ENCODE measurements at places on chromosomes 2 and 18. TPM values are rescaled to one million over a fixed set of nuclear protein-coding genes. Genes with fewer than 3 reads are reported as not detected.

Gene CGREF1
- total RNA-seq = 2.5 TPM

Gene DPP10
- total RNA-seq = 2.4 TPM

GRCh38 chr2:166485558-166486178, 8.4 kb downstream of the SCN7A start:
- DNase-seq = no peak

GRCh38 chr2:165499131-165499530, 29.6 kb downstream of the CSRNP3 start:
- no peak for DNase-seq

- DNase-seq = no peak
Measured at GRCh38 chr2:85231952-85232351, 95.8 kb downstream of the TGOLN2 start.

Gene GALNT14
- total RNA-seq = 47.3 TPM

Gene KRTCAP3
- total RNA-seq = 8.1 TPM

DNA sequence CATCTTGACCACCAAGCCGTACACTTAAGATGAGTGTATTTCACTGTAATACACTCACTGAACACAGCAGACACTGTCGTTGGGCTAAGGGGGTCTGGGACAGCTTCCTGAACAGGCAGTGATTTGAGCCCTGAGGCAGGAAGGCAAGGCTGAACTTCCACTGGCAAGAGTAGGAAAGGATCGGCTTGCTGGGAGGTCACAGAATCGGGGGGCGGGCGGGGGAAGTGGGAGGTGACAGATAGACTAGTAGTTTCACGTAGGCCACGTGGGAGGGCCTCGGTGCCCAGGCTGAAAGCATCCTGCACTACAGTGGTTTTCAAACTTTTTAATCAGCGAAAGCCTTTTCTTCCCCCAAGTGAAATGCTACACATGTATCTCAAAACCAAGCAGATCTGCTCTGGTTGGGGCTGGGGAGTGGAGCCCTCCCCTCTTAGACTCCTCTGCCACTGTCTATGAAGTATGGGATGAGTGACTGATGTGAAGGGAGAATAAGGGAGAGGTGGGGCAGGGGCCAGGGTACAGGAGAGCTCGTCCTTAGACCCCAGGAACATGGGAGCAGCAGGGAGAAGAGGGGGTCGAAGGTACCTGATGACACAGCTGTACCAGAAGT, 8.6 kb downstream of the PARD6G start:
- DNase-seq = no peak

- no peak for DNase-seq
Measured at GRCh38 chr2:74896232-74896631, 62.2 kb upstream of the POLE4 start.

DNA sequence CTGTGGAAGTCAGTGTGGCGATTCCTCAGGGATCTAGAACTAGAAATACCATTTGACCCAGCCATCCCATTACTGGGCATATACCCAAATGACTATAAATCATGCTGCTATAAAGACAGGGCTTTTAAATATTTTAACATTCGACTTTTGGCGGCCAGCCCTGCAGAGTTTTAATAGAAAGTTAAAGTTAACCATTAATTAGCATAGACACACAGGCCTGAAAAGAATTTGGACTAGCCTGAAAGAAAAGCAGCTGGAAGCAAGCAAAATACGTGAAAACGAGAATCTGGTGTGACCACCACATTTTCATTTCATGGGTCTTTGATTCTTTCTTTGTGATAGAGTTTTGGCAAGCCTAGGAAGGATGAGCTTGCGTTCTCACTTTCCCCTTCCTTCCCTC, 184.0 kb downstream of the SCG2 start:
- DNase-seq = peak; percentile 2

GRCh38 chr2:43675646-43676321, 445 bp downstream of the C1GALT1C1L start:
- DNase-seq = no peak

Gene IL36G
- total RNA-seq = not detected

Gene B4GALT6
- total RNA-seq = 28.7 TPM

- DNase-seq = no peak
Measured at GRCh38 chr2:101675512-101675911, 22.0 kb upstream of the MAP4K4 start.

- no peak for DNase-seq
Measured at GRCh38 chr2:135636982-135637381, 104.7 kb upstream of the UBXN4 start.

All from kidney epithelial cell (primary cell).